Kidney epithelial cell (primary cell): ENCODE measurements at places on chromosomes 16 and 17. TPM values are rescaled to one million over a fixed set of nuclear protein-coding genes. Genes with fewer than 3 reads are reported as not detected.

The RCVRN gene
- total RNA-seq = 0.21 TPM in 1 of 2 replicates, not detected in the other

The HOXB4 gene
- 3.6 and 4.4 TPM in 2 replicates for total RNA-seq

The TOM1L2 gene
- 16.3 and 17.7 TPM in 2 replicates for total RNA-seq

The FBXO39 gene
- total RNA-seq = 0.14 TPM in 1 of 2 replicates, not detected in the other

The LPO gene
- 0.17 and 0.48 TPM in 2 replicates for total RNA-seq

DNA sequence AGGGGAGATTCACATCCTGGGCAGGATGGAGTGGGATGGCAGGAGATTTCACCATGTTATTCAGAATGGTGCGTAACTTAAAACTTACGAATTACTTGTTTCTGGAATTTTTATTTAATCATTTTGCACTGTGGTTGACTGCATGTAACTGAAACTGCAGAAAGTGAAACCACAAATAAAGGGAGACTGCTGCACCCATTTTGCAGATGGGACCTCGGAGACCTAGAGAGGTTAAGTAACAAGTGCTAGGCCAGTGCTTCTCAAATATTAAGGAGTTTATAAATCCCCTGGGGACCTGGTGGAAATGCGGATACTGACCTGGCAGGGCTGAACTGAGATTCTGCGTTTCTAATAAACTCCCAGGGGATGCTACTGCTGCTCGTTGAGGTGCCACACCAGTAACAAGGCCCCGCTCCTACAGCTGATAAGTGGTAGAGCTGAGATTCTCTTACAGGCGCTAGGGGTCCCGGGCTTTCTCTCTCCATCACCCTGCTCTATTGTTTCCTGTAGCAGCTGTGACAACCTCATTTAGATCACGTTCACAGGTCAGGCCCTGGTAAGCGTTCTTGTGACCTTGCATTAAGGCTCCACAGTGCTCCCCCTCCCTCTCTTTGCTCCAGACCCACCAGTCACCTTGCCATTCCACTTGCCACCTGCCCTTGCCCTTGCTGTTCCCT is 167.1 kb upstream of the CDH13 start:
- DNase-seq = no peak

- DNase-seq = no peak
These were observed 5.2 kb upstream of the ALDOA start for GRCh38 chr16:30060346-30060745.

DNA sequence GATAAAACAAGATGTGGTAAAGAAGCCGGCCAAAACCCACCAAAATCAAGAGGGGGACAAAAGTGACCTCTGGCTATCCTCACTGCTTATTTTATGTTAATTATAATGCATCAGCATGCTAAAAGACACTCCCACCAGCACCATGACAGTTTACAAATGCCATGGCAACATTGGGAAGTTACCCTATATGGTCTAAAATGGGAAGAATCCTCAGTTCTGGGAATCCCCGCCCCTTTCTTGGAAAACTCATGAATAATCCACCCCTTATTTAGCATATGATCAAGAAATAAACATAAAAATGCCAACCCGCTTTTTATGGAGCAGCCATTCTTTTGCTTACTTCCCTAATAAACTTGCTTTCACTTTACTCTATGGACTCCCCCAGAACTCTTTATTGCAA is 25.6 kb downstream of the CMTR2 start:
- DNase-seq = no peak

GRCh38 chr16:46709469-46710005 is 20.1 kb downstream of the ORC6 start:
- DNase-seq = no peak

DNA sequence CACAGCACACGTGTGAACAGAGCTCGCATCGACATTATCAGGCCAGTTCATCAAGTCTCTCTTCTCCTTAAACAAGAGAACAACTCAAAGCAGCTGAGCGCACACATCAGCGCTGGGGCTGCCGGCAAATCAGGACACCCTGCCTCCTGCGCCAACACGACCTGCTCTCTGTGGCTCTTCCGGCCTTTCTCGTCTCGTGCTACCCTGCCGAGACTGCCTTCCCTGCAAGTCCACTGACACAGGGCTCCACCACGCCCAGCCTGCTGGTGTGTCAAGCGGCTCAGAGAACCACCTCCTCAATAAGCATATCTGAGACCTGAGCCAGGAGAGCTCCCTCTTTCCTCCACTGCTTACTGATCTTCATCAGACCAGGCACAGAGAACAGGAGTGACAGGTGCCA is 96.9 kb downstream of the ZNF778 start:
- DNase-seq = no peak

GRCh38 chr16:49617016-49617629 is 238.8 kb downstream of the ZNF423 start:
- no peak for DNase-seq

- no peak for DNase-seq
These were observed 2.2 kb downstream of the SLC12A3 start for GRCh38 chr16:56866955-56867830.

- no peak for DNase-seq
These were observed 16.8 kb downstream of the NOG start for GRCh38 chr17:56610321-56610720.

DNA sequence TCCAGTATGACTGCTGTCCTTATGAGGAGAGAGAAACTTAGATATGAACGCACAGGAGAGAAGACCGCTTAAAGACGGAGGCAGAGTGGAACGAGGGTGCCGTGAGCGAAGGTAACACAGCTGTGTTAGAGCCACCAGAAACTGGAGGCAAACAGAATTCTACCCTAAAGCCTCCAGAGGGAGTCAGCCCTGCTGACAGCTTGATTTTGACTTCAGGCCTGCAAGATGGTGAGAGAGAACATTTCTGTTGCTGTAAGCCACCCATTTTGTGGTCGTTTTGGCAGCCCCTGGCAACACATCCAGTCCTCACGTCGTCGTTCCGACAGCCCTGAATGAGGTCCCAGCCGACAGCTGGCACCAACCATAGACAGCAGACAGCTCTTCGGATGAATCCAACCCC is 2.8 kb upstream of the SPATA2L start:
- no peak for DNase-seq

GRCh38 chr16:17271687-17272086 is 199.1 kb downstream of the XYLT1 start:
- DNase-seq = no peak

DNA sequence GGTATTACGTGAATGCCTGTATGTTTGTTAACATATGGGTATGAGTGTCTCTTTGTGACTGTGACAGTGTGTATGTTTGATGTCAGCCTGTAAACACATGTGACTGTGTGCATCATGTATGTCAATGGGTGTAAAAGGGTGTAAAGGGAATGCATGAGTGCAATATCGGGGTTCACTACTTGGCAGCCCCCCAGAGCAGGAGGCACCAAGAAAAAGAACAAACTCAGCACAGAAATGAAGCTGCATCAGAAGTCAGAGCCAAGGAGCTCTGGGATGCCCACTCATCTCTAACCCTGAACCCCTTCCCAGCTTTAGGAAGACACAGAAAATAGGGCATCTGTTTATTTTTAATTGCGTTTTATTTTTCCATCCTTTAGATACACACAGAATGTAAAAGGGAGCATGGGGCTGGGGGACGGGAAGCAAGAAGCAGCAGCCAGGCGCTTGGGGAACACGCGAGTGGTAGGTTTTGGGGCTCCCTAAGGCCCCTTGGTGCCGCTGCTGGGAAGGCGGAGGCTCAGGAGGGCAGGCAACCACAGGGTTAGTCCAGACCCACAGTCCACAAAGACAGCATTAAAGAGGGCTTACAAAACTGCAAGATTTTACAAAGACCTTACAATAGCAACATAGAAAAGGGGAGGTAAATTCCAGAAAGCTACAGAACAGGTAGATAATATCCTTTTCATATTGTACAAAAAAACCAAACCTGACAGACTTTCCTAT is 2.3 kb upstream of the HOXB6 start:
- DNase-seq = no peak

GRCh38 chr16:66569827-66570405 is 3.7 kb downstream of the CMTM1 start:
- no peak for DNase-seq

- DNase-seq = no peak
These were observed 489.9 kb downstream of the SHISA9 start for GRCh38 chr16:13391337-13391736.
